ENCODE measurements at places on chromosomes 16 and 17.

DNA sequence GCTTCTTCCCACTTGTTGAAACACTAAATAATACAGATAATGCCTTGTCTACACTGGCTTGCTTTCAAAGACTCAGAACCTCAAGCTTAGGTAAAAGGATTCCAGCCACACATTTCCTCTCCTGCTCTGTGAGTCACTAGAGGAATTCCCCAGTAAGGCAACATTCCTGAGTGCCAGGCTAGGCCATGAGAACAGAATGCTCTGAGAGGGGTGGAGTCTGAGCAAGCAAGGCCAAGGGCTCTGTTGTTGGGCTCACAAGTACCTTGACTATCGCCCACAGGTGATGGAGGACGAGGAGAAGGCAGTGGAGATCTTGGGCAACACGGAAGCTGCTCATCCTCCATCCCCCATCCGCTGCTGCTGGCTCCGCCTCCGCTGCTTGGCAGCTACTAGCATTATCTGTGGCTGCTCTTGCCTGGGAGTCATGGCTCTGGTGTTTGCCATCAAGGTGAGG lies 6.7 kb upstream of the PHKG2 start:
- DNase-seq: peak; percentile 83

GRCh38 chr16:47392081-47392480 lies 68.8 kb downstream of the ITFG1 start:
- DNase-seq: no peak

DNA sequence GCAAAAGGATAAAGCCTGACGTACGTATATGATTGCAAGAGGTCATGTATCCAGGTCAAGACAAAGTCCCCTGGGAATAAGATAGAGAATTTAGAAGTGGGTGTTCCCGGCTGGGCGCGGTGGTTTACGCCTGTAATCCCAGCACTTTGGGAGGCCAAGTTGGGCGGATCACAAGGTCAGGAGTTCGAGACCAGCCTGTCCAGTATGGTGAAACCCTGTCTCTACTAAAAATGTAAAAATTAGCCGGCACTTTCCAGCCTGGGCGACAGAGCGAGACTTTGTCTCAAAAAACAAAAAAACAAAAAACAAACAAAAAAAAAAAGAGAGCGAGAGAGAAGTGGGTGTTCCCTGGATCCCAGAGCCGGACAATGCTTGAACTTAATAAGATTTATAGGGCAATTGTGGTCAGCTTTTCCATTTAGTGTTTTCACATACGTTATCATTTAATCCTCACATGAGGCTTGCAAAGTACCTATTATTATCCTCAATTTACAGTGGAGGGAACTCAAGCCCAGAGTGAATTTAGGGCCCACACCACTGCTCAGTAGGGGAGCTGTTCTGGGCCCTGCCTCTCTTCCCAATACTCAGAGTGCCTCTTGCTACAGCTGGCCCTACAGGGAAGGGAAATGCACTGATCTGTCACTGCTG lies 481 bp upstream of the GLTPD2 start:
- no peak for DNase-seq

DNA sequence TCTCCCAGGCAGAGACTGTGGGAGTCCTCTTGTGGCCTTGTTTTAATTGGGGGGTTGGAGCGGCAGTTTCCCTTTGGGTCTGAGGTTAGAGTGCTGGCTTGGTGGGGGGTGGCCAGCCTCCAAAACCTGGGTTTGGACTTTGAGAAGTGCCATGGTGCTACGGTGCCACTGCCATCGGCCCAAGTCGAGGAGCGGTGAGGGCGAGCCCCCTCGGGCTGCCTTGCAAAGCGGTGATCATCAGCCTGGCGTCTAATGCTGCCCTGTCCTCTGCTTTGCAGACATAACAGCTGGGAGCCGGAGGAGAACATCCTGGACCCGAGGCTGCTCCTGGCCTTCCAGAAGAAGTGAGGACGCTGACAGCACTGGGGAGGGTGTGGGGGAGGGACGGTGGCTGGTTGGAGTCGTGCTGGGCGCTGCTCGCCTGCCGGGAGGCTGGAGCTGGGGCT lies 1.2 kb downstream of the CBX2 start:
- no peak for DNase-seq

DNA sequence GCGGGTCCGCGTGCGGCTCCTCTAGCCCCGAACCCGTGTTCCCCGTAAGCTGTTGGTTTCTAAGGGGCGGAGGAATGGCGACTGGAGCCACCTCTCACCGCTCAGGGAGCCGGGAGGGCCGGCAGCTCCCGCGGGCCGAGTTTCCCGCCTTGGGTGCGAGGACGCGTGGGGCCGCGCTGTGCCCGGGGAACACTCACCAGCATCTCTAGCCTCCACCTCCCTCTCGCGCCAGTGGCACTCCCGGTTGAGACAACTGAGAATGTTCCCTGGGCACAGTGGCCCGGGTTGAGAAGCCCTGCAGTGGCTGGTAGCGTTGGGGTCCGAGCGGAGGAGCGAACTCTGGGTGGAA lies 560 bp downstream of the TELO2 start:
- no peak for DNase-seq

GRCh38 chr16:86726340-86726739 lies 148.0 kb downstream of the FOXL1 start:
- no peak for DNase-seq

DNA sequence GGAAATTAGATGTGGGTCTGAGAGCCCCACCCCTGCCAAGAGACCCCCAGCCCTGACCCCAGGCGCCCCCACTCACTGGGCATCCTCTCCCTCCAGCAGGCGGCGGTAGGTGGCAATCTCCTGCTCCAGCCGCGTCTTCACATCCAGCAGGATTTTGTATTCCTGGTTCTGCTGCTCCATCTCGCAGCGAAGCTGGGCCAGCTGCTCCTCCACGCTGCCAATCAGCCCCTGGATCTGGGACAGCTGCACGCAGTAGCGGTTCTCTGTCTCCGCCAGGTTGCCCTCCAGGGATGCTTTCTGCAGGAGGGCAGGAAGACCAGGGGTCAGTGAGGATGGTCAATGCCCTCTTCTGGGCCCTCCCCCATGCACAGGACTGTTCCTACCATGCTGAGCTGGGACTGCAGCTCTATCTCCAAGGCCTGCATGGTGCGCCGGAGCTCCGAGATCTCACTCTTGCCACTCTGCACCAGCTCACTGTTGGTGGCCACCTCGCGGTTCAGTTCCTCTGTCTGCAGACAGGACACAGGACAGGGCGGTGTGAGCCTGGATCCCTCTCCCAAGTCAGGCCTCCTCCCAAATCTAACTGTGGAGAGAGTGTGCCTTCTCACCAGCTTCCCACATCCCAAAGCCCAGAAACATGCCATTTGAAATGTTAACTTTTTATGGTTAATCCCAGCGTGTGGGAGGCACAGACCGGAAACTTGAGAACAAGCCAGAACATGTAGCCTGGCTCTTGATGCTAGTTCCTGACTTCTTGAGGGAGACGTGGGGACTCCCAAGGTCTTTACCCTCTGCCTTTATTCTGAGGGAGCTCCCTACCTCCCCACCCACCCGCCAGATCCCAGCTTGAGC lies 3.6 kb downstream of the KRT17 start:
- no peak for DNase-seq

- no peak for DNase-seq
Measured at GRCh38 chr16:19524616-19525384, 1.1 kb downstream of the CCP110 start.

DNA sequence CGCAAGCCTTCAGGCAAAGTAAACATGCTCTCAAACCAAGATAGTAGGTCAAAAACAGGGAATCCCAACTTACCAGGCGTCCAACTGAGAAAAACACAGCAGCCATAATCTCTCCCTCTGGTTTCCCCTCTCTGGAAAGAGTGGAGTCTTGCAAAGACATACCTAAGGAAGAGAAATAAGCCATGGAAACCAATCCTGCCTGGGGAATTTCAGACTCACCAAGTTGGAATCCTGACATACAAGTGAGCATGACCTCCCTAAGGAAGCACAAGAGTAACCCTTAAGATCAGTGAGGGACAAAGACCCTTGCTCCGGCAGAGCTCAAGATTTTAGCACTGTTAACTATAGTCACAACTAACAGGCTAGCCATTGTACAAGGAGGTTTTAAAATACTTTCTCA lies 4.1 kb downstream of the ZNF624 start:
- no peak for DNase-seq

DNA sequence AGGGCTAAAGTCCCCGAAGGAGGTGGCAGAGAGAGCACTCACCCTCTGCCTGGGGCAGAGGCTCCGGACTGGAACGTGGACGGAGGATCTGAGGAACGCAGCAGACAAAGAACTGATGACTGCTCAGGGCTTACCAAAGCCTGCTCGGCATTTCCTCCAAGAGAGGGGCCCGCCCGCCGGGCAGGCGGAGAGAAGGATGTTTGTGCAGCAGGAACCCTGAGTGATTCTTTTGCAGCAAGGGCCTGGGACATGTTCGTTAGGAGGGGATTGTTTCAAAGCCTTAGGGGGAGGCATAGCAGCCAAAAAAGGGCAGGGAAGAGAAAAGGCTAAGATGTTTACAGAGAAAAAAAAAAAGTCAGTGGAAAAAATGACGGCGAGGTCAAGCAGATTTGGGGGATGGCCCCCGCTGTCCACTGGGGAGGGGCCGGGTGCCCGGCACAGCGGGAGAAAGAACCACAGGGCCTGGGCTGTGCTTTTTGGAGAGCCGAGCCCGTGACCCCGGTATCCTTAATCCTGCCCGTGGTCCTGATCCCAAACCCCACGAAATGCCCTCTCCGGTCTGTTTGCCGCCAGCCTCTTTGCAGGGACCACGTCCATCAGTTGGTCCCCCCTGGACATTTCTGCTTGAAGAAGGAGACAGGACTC lies 129.3 kb downstream of the NTN1 start:
- DNase-seq: peak; percentile 44

DNA sequence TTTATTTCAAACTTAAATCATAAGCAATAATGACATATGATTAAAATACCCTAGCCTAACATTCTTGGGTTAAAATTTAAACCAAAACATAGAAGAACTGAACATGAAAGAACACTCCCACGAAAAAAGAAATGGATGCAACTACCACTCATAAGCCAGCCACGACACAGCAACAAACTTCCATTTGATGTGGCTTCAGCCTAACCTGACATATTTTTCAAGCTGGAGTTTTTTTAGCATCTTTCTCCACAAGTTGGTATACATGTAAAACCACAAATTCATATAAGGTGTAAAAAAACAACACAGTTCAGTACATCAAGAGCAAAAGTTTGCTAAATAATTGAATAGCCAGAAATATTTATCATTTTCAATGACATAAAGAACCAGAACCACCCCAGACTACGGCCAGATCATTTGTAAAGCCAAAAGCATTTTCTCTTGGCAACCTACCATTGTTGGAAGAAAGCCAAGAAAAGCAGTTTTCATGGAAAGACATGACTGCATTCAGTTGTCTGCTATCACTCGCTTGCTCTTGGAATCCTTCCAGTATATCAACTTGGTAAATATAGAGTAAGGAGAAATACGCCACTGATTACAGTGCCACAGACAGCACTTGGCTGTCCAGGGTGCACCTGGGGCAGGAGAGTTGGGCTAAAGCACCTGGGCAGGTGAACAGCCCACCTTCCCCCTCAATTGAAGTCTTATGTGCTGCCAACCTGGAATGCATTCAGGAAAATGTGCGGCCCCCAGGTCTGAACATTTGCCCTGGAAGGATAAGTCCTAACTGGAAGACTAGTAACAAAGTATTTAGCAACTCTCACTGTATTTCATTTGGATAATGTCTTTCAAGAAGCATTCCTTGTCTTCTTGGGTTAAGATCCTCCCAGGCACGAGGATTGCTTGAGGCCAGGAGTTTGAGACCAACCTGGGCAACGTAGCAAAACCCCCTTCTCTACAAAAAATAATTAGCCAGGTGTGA lies 60.5 kb downstream of the CREBBP start:
- peak; percentile 97 for DNase-seq

GRCh38 chr17:34633351-34633750 lies 54.0 kb downstream of the TMEM132E start:
- no peak for DNase-seq

DNA sequence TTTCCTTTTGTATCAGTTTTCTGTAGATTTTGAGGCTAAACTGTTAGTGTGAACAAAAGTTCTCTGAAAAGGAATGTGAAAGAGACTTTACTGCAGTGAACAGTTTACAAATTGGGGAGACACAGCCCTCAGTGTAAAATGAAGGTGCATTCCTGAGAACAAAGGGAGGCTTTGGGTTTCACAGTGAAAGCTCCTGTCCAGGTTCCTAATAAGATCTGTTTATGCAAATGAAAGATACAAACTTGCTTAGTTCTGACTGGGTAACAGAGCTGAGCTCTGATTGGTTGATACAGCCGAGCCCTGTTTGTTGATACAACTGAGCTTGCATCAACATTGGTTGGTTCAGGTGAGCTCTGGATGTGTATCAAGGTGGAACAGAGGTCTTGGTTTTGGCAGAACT lies 8.3 kb upstream of the CDRT15 start:
- no peak for DNase-seq

DNA sequence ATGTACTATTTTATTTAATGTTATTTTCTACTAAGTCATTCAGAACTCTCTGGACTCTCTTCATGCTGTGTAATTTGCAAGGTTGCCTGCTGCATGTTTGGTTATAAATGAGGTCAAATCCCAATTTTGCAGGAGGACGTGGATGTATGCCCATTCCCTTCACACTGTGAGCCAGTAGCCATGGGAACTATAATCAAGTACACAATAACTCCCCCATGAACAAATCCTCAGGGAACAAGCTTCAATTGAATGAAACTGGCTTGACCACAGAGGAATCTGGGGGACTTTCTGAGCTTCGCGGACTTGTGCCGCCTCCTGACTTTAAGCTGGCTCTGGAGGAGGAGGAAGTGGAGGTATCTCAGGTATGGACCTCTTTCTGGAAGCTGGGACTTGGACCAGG lies 14.6 kb upstream of the KCTD13 start:
- DNase-seq: no peak

- no peak for DNase-seq
Measured at GRCh38 chr16:24815021-24815420, 30.7 kb upstream of the SLC5A11 start.

- DNase-seq: no peak
Measured at GRCh38 chr17:79976451-79976850, 59.2 kb downstream of the TBC1D16 start.

Measured in fibroblast of skin of right biceps (primary cell).